ENCODE measurements at places on chromosomes 4 and X.

DNA sequence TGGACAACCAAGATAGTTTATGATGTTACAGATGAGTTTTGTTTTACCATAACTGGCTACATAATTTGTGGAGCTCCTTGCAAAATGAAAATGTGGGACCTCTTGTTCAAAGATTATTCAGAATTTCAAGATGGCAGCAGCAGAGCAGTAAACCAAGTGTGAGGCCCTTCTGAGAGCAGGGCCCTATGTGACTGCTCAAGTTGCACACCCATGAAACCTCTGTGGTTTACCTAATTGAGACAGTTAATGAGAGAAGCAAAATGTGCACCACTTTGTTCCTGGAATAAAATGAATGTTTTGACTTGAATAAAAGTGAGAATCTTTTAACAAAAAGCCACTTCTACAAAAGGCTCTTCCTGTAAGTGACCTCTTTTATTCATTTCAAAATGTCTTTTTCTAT lies 519.2 kb downstream of the RPA4 start:
- DNase-seq, result no peak

- no peak for DNase-seq
Observed at GRCh38 chrX:2933125-2933900, 4.2 kb upstream of the ARSD start.

GRCh38 chr4:59869056-59869455 lies 1331.1 kb upstream of the ADGRL3 start:
- no peak for DNase-seq

- no peak for DNase-seq
Observed at GRCh38 chr4:95524729-95525128, 24.0 kb downstream of the UNC5C start.

- no peak for DNase-seq
Observed at GRCh38 chrX:77740376-77740905, 45.6 kb downstream of the ATRX start.
